Parietal lobe (tissue), 2 donors: ENCODE measurements at places on chromosomes 7 and 10. TPM values are rescaled to one million over a fixed set of nuclear protein-coding genes. Genes with fewer than 3 reads are reported as not detected.

The MKX gene
- 0.94 TPM for total RNA-seq

The SORCS3 gene
- 23.5 TPM for total RNA-seq

The ADAMTS14 gene
- 0.31 TPM for total RNA-seq

The C7orf33 gene
- not detected for total RNA-seq

The TRPV5 gene
- total RNA-seq, result 0.31 TPM

The ZNF32 gene
- total RNA-seq, result 50.1 TPM

The SORBS1 gene
- total RNA-seq, result 303 TPM

The IGF2BP3 gene
- total RNA-seq, result 61.0 TPM

The TYSND1 gene
- total RNA-seq, result 11.6 TPM

The PCBD1 gene
- 11.6 TPM for total RNA-seq

The OR6V1 gene
- not detected for total RNA-seq

The C10orf105 gene
- total RNA-seq, result 0.31 TPM

The ABCA13 gene
- under 0.01 TPM for total RNA-seq

The HMX3 gene
- total RNA-seq, result not detected

The FLNC gene
- total RNA-seq, result 4.1 TPM

The UNCX gene
- not detected for total RNA-seq

The CPXM2 gene
- total RNA-seq, result 0.31 TPM

The PGAM2 gene
- total RNA-seq, result 2.5 TPM

The NUTM2E gene
- 0.31 TPM for total RNA-seq

The CPA2 gene
- total RNA-seq, result not detected

The MSMB gene
- total RNA-seq, result not detected

The ACBD7 gene
- total RNA-seq, result 8.1 TPM

The GATA3 gene
- total RNA-seq, result not detected

The PAX4 gene
- not detected for total RNA-seq

The ANKRD61 gene
- total RNA-seq, result not detected

The ANKRD22 gene
- not detected for total RNA-seq

The KCNMA1 gene
- total RNA-seq, result 120 TPM

The RNF32 gene
- total RNA-seq, result 2.8 TPM

The CD36 gene
- total RNA-seq, result 12.2 TPM

The FAM25A gene
- total RNA-seq, result not detected

The SRGN gene
- 8.1 TPM for total RNA-seq

The ZNF736 gene
- total RNA-seq, result 81.1 TPM

The GPER1 gene
- 1.6 TPM for total RNA-seq

The MAP3K8 gene
- total RNA-seq, result 6.3 TPM

The SLC18A2 gene
- total RNA-seq, result 0.31 TPM

The HOGA1 gene
- 0.31 TPM for total RNA-seq

The FAM25C gene
- total RNA-seq, result not detected

The CHPF2 gene
- total RNA-seq, result 24.4 TPM

The ZPBP gene
- total RNA-seq, result not detected

The GPNMB gene
- total RNA-seq, result 2.2 TPM

The VIPR2 gene
- 0.63 TPM for total RNA-seq

The NEUROG3 gene
- total RNA-seq, result not detected

The COL13A1 gene
- total RNA-seq, result 5.0 TPM

The SYT15B gene
- total RNA-seq, result under 0.01 TPM

The CDC14C gene
- not detected for total RNA-seq

The HOXA9 gene
- not detected for total RNA-seq

The CDK14 gene
- 115 TPM for total RNA-seq

The PHYHIPL gene
- 30.4 TPM for total RNA-seq

The ARMC3 gene
- total RNA-seq, result 3.8 TPM

The EBF3 gene
- 0.31 TPM for total RNA-seq

The MINDY4 gene
- 7.8 TPM for total RNA-seq

The CC2D2B gene
- 2.2 TPM for total RNA-seq

The SORCS1 gene
- total RNA-seq, result 64.2 TPM
